ENCODE measurements at places on chromosomes 16 and 17.

DNA sequence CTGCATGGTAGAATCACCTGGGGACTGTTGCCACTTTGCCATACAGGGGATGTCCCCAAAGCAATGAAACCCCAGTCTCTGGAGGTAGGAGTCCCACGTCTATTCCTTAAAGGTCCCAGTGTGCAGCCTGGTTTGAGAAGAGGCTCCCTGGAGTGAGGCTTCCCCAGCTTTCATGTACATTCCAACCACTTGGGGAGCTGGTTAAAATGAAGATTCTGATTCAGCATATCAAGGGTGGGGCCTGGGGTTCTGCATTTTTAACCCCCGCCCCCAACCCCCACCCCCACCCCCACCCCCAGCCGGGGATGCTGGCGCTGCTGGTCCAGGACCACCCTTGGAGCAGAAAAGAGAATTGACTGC, 241.2 kb downstream of the FOXL1 start:
- no peak for DNase-seq

- peak; percentile 41 for DNase-seq
Observed at GRCh38 chr16:23803591-23804123, 32.1 kb upstream of the PRKCB start.

GRCh38 chr16:89406277-89406888, 84.0 kb downstream of the ANKRD11 start:
- DNase-seq = no peak

GRCh38 chr16:18969855-18970240, 13.9 kb upstream of the TMC7 start:
- no peak for DNase-seq

- no peak for DNase-seq
Observed at GRCh38 chr17:67942810-67943209, 53.5 kb downstream of the C17orf58 start.

DNA sequence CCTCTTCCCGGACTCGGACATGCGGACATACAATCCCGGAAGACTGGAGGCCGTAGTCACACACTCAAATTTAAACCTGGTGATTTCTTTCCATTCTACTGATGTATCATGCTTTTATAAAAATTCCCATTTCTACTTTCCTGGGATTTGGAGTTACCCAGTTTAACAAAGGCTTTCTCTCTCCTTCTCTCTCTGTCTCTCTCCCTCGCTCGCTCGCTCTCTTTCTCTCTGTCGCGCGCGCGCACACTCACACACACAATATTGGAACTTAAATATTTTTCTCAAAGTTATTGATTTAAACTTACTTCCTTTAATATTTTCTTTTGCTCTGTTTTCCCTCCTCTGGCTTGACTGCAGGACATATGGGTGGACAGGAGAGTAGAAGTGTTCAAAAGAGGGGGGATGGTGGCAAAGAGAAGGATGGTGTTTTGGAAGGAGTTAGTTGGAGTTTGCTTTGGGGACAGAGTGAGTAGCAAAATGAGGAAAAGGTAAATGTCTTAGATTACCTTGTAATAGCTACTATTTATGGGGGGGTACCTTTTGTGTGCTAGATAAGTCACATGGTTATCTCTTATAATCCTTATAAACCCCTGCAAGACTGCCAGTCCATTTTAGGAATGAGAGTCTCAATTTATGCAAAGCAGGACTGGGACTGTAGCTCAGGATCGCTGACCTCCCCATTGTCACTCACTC, 878 bp upstream of the TRIM25 start:
- DNase-seq = no peak

- no peak for DNase-seq
Observed at GRCh38 chr17:30927756-30928155, 6.0 kb downstream of the ADAP2 start.

DNA sequence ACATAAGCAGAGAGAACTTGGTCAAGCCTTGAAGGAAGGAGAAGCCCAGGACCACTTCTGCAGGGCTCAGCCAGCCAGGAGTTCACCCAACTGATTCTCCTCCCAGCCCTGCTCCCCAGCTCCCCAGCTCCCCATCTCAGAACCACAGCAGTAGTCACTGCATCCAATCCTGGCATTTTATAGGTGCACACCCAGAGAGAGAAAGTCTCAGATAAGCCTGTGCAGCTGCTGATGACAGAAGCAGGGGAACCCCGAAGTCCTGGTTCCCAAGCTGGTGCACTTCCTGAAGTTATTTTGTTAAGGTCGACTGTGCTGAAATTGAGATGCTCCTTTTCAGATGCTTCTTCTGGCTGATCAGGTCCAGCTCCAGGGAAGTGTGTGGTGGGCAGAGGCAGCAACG, 6.6 kb downstream of the RNF112 start:
- no peak for DNase-seq

GRCh38 chr16:66476328-66477027, 49.4 kb downstream of the BEAN1 start:
- DNase-seq = peak; percentile 10

DNA sequence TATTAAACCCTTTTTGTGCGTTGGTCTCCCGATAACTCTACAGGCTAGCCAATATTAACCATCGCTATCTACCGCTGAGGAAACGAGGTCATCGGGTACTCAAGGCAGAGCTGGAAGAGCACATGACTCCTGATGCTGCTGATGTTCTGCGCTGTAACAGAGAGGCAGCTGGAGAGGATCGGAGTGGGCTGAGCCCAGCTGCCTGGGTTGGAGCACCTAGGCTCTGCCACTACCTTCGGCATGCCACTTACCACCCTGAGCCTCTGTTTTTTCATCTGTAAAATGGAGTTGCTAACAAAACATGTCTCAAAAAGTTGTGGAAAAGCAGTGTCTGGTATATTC, 432 bp upstream of the SLC46A1 start:
- no peak for DNase-seq

- peak; percentile 63 for DNase-seq
Observed at GRCh38 chr16:10918294-10919002, 23.8 kb downstream of the DEXI start.

DNA sequence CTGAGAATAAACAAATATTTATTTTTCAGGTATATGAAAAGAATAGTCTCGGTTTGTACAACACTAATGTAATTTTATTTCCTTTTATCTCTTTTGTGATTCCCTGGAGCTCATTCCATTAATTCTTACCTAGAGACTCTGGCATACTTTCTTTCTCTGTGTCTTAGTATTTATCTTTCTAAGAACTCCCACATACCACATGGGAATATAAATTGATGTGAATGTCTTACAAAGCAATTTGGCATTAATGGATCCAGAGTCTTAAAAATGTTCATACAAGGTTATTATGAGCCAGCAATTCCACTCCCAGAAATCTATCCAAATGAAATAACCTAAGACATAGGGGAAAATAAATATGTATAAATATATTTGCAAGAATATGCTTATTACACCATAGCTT, 202.7 kb downstream of the CDH11 start:
- DNase-seq = no peak

- no peak for DNase-seq
Observed at GRCh38 chr17:60160829-60161501, 11.2 kb downstream of the CA4 start.

GRCh38 chr17:29094101-29094708, 51.3 kb downstream of the PIPOX start:
- no peak for DNase-seq

GRCh38 chr16:28311913-28312312, 19.6 kb downstream of the SBK1 start:
- DNase-seq = no peak

GRCh38 chr17:2770129-2770528, 20.7 kb upstream of the CCDC92B start:
- no peak for DNase-seq

DNA sequence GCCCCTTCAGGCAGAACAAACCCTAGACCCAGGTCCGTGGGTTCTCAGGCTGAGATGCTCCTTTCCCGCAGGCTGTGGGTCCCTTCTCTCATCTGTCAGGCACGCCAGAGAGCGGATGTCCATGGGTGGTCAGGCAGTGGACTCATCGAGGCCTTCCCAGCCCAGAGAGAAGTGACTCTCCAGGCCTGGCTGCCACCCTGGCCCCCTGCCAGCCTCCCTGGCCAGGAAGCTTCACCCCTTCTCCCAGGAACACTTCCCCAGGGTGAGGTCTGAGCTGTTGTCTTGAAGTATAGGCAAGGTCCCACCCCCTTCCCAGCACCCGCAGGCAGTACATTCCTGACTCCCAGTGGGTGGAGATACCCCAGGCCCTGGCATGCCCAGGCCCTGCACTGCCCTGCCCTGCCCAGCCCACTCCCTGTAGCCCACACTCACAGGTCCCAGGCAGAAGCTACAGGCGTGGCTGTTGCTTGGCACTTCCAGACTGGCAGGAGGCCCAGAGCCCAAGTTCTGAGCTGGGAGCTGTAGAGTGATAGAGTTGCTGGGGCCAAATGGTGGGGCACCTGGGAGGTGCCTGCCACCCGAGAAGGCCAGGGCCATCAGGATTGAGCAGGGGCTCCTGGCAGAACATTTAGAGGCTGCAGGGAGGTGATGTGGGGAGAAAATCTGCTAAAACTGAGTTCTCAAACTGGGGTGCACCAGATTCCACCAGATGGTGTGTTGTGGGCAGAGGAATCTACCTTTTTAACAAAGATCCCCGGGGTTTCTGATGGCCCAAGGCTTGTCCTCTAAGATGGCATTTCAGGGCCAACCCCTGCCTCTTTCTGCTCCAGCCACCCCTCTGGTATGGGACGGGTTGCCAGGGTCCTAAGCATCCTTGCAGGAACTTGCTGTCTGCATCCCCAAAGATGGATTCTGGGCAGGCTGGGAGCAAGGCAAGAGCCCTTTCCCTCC, 6.7 kb downstream of the ITGA3 start:
- DNase-seq = no peak

DNA sequence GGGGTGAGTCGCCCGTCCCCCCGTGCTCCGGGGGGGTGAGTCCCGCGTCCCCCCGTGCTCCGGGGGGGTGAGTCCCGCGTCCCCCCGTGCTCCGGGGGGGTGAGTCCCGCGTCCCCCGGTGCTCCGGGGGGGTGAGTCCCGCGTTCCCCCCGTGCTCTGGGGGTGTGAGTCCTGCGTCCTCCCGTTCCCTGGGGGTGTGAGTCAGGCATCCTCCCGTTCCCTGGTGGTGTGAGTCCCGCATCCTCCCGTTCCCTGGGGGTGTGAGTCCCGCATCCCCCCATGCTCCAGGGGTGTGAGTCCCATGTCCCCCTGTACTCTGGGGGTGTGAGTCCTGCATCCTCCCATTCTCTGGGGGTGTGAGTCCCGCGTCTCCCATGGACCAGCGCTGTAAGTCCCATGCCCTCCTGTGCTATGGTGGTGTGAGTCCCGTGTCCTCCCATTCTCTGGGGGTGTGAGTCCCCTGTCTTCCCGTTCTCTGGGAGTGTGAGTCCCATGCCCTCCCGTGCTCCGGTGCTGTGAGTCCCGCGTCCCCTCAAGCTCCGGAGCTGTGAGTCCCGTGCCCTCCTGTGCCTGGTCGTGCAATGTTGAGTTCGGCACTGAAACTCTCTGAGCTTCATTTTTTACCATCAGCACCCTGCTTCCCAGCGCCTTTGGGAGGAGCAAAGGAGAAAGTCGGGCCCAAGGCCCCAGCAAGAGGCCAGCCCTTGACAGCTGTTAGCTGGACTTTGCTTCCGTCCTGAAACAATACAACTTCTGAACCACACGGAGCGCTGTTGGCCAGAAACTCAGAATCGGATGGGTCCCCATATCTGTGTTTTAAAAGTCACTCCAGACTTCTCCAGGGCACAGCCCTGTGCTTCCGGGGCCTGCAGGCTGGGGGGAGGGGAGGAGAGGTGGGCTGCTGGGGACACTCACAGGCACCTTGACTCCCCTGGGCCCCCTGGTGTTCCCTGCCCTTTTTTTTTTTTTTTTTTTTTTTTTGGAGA, 11.5 kb upstream of the ZC3H18 start:
- no peak for DNase-seq

GRCh38 chr16:58670177-58670576, 14.4 kb downstream of the SLC38A7 start:
- no peak for DNase-seq

DNA sequence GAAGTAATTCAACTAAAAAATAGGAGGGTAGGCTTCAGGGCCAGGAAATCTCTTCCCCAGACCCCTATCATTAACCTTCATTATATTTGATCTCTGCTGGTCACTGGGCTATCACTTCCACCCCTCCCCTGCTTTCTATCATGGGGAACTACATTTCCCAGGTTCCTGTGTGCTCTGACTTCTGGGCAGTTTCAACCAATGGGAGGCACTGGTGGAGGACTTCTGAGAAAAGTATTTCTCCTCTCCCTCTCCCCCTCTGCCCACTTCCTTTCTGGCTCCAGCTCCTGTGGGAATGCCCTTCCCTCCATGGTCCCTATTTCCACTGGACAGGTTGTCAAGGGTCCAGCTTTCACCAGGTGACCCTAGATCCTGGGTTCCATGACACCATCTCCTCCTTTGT, 364.4 kb downstream of the C16orf95 start:
- no peak for DNase-seq

- DNase-seq = no peak
Observed at GRCh38 chr17:65931246-65932149, 260.4 kb downstream of the CEP112 start.

GRCh38 chr17:66684261-66684660, 150.7 kb upstream of the CACNG5 start:
- DNase-seq = no peak
